LHCN-M2 (cell line): ENCODE measurements at places on chromosomes 11 and 22. TPM values are rescaled to one million over a fixed set of nuclear protein-coding genes. Genes with fewer than 3 reads are reported as not detected.

ALX4 gene
- total RNA-seq, result not detected in 2 replicates

DNA sequence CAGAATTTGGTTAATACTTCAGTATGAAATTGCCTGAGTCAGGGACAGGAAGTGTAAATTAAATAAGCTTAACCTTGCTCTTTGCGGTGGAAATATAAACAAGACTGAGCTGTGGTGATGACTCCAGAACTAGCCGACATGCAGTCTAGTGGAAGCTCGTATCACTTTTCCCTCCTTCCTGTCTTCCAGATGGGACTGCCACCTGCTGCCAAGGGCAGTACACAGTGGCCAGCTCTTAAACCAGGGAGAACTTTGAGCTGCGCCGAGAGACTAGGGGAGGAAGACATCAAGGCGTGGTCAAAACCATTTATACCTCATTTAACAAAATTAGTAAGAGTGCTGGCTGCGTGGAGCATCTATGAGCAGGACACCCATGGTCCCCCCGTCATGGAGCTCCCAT is 31.3 kb upstream of the CTTN start:
- peak; percentile 31 for DNase-seq

SERHL2 gene
- 1.5 and 2.1 TPM in 2 replicates for total RNA-seq

- DNase-seq, result peak; percentile 8
These were observed 32.5 kb downstream of the PLEKHA7 start for GRCh38 chr11:16981651-16982194.

DNA sequence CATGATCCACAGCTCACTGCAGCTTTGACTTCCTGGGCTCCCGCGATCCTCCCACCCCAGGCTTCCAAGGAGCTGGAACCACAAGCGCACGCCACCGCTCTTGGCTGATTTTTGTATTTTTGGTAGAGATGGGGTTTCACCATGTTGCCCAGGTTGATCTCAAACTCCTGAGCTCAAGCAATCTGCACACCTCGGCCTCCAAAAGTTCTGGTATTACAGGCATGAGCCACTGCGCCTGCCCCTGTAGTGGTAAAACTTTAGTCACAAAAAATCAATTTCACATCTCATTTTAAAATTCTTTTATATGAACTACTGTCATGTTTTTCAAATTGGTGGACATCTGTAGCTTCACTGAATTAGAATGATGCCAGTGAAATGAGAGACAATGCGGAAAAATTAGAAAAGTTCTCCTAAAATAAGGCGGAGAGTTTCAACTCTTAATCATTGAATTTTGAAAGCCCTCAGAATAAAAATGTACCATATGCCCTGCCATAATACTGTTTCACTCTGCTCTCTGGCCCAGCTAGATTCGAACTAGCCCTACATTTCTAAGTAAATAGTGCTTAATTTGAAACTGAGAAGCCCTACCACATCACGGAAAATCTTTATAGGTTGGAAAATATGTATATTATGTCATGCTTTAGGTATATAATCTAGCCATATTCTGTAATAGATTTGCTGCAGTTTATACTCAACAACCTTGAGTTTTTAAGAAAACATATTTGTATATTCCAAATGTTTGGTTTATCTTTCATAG is 78.7 kb downstream of the HORMAD2 start:
- peak; percentile 21 for DNase-seq

DNA sequence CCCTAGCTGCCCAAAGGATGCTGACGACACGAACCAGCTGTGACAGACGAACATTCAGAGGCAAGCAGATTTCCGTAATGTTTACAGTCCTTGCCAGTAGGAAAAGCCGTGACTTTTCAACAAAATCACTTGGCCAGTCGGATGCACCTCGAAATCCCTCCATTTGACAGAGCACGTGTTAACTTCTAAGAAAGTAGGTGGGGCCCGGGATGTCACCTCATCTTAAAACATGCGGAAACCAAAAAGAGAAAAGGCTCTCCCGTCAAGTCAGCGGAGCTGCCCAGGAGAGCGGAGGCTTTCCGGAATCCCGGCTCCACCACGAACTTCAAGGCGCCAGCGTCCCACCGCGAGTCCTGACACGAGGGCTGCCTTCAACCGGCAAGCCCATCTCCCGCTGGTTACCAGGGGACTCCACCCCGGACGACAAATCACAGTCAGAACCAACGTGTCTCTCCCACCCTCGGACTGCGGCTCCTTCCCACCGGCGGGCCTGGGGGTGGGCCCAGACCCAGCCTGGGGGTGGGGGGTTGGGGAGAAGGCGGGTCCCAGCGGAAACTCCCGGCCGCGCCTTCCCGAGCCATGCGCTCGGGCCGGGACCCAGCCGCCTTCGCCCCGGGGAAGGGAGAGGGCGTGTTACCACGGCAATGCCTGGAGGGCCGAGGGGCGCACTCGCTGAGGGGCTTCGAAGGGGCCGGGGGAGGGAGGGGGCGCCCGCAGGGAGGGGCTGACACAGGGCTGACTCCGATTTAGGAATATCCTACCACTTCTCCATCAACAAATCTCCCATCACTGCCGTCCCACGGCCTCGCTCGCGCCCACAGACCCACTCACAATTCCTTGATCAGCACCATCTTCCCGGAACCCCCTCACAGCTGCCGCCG is 475 bp downstream of the PITPNB start:
- peak; percentile 41 for DNase-seq

- DNase-seq, result no peak
These were observed 2.5 kb upstream of the CXCR5 start for GRCh38 chr11:118881228-118881627.

OR5A1 gene
- not detected in 2 replicates for total RNA-seq

- DNase-seq, result peak; percentile 2
These were observed 6.8 kb upstream of the OR10A2 start for GRCh38 chr11:6855971-6856541.

OR51B2 gene
- total RNA-seq, result not detected in 2 replicates

ANO5 gene
- total RNA-seq, result not detected in 2 replicates

MRGPRX4 gene
- total RNA-seq, result not detected in 2 replicates

GRCh38 chr11:25860677-25861450 is 471.1 kb upstream of the ANO3 start:
- DNase-seq, result no peak

GRCh38 chr11:8671651-8672062 is 10.8 kb downstream of the TRIM66 start:
- peak; percentile 78 for DNase-seq

DNA sequence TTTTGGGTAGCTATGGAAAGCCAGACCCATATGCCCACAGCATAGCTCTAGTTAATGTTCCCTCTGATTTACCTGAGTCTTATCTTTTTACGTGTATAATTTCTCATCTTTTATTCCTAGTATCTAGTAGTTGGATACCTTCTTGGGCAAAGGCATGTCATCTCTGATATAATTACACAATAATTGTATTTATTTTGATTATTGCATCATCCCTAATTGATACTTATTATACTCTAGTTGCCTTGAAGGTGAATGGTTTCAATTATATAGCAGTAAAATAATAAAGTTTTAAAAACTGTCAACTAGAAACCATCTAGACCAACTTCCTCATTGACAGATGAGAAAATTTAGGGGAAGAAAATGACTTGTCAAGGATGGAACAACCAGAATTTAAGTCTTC is 347.3 kb downstream of the SOX6 start:
- DNase-seq, result no peak

- DNase-seq, result no peak
These were observed 10.6 kb downstream of the RAB6A start for GRCh38 chr11:73750228-73750627.

DNA sequence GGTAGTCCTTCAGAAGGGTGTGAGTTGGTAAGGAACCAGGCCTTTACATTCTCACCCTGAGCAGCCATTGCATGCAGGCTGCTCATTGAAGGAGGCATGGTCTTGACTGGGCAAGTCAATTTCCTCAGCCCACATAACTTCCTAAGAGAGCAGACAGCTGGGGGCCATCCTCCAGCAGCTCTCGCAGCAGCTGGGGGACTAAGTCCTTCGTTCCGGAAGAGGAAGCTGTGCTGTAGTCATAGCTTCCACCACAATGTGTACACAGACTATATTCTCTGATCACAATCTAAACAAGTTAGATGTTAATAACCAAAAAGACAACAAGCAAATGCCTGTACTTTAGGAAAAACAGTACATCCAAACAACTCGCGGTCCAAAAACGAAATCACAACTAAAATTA is 30.1 kb upstream of the MPPED1 start:
- DNase-seq, result no peak

DNA sequence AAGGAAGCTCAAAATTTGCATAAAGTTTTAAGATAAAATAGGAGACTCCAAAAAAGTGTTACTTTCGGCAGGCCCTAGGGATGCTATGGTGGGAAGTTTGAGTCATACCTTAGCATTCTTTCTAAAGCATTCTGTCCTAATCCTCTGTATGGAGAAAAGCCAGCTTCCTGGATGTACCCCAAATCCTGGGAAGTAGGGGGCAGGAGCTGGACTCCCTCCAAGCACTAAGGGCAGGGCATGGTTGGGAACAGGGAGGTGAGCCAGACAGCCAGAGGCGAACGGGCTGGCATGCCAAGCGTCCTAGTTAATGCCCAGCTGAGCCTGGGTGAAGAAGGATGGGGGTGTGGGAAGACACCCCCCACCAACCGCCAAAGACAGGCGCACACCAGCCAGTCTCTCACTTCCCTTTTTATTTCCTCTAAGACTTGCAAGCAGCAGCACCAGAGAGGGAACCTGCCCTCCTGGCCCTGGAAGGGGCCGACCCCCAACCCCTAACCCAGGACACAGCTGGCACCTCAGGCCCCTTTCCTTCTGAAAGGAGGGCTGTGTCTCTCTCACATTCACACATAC is 23.9 kb downstream of the RTN4RL2 start:
- no peak for DNase-seq

C22orf31 gene
- total RNA-seq, result not detected in 2 replicates

DNA sequence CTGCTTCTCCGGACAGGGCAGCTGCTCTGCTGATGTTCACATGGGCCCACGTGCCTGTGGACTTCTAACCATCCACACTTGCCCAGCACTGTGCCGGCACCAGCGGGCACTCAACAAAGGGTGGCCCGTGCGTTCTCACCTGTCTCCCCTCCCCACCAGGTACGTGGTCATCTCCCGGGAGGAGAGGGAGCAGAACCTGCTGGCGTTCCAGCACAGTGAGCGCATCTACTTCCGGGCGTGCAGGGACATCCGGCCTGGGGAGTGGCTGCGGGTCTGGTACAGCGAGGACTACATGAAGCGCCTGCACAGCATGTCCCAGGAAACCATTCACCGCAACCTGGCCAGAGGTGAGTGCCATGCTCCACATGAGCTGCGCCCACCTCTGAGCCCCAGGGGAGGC is 66.7 kb downstream of the SYT13 start:
- no peak for DNase-seq

DNA sequence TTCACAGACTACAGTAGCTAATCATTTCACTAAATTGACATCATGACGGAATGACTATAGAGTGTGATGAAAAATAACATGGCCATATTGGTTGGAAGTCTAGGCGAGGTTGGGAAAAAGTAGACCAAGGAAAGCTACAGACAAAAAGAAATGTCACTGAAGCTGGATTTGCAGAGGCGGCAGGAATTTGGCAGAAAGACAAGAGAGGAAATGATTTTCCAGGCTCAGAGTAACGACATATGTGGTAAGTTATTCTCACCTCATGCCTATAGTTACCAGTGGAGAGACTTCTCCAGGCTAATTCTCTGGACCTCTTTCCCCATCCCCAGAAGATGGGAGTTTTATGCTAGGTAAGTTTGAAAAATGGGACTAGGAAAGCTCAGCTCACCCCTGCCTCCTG is 1005.8 kb upstream of the CCDC90B start:
- no peak for DNase-seq

PAFAH1B2 gene
- 108 and 117 TPM in 2 replicates for total RNA-seq

DNA sequence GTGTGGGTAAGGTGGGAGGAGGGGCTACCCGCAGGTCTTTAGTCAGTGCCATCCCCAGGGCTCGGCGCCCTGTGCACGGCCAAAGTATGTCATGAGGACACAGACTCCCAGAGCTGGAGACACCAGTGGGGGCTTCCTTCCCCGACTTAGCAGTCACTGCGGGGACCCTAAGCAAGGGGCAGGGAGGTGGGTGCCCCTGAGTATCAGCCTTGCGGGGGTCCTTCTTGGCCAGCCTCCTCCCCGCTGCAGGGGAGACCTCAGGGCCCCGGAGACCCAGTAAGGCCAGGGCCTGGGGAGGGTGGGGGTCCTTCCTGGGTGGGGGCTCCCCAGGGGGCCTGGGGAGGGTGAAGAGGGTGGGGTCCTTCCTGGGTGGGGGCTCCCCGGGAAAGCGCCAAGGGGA is 673.8 kb downstream of the BRD1 start:
- DNase-seq, result no peak

DNA sequence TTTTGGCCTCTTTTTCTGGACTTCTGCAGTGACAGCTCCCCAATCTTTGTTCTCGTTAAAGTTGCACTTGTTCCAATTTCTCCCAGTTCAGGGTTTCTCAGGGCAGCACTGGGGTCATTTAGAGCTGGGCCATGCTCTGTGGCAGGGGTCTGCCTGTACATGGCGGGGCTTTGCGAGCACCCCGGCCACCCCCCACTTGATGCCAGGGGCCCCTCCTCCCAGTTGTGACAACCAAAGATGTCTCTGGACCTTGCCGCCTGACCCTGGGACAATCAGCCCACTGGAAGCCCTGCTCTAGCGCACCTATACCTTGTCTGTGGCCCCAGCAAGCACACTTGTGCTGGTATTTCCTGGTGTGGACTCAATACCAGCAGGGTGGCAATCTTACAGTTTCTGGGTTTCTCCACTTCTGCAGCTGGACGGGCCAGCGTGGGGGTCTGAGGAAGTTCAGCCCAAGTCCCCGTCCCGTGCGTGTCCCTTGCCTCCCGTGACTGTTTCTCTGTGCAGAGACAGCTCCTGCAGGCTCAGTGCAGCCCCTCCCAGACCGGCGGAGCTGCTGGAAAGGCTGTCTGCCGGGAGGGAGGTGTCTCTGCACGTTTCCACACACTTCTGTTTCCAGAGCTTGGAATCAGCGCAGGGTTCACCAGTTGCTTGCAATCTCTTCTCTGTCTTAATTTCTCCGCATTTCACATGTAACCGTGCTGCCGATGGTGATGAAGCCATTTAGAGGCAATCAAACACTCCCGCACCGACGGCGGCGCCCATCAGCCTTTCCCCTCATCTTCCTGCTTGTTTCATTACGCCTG is 1328.9 kb downstream of the BRD1 start:
- no peak for DNase-seq

PTPRCAP gene
- total RNA-seq, result 0.38 and 0.75 TPM in 2 replicates

FREY1 gene
- total RNA-seq, result 0.63 TPM in 1 of 2 replicates, not detected in the other

- peak; percentile 85 for DNase-seq
These were observed 8.2 kb downstream of the UBASH3B start for GRCh38 chr11:122663764-122664163.

DNA sequence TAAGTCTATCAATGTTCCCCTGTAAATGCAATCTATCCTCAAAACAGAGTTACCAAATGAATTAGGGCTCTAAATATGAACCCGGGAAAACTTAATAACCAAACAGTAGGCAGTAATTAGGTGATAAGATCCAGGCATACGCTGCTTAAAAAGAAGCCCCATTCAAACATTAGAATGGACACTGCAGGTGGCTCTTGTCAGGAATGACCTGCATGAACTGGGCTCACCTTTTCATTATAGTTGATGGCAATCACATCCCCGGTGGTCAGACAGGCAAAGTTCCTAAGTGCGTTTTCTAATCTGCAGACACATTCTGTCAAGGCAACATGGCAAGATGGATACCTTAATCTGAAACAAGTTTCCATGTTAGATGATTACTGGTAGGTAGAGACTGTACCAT is 14.0 kb downstream of the UFD1 start:
- DNase-seq, result no peak

RFPL3 gene
- not detected in 2 replicates for total RNA-seq
